ENCODE measurements at places on chromosomes 16 and 17. TPM values are rescaled to one million over a fixed set of nuclear protein-coding genes. Genes with fewer than 3 reads are reported as not detected.

Gene CCL17
- total RNA-seq, result not detected

Gene NPIPB13
- total RNA-seq, result 1.5 TPM

Gene VAC14
- 13.2 TPM for total RNA-seq

Gene OR2C1
- 0.08 TPM for total RNA-seq

Gene CCL3
- not detected for total RNA-seq

Gene HBM
- not detected for total RNA-seq

Gene PLEKHH3
- 10.9 TPM for total RNA-seq

Gene GCGR
- not detected for total RNA-seq
